Upper lobe of right lung (tissue), 1 donor: ENCODE measurements at places on chromosomes 6 and 20. TPM values are rescaled to one million over a fixed set of nuclear protein-coding genes. Genes with fewer than 3 reads are reported as not detected.
A peak's percentile ranks its signal among the peaks of the same experiment; 100 is the strongest.

DNA sequence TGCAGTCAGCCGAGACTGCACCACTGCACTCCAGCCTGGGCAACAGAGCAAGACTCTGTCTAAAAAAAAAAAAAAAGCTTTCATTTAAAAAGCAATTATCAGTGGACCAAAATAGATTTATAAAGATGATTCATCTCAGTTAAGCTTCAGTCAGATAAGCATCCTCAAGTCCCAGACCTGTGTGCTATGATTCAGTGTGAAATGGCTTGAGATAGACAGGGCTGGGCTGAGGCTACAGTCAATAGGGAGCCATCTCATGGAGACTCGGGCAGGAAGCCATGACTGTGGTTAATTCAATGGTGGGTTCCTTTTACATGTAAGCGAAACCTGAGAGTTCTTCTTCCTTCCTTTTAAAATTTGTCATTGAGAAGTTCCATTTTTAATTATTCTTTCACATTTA lies 276.0 kb downstream of the TFAP2A start:
- DNase-seq, result no peak

- peak; percentile 83 for DNase-seq
Observed at GRCh38 chr20:50312682-50313521, 122.3 kb downstream of the CEBPB start.

DNA sequence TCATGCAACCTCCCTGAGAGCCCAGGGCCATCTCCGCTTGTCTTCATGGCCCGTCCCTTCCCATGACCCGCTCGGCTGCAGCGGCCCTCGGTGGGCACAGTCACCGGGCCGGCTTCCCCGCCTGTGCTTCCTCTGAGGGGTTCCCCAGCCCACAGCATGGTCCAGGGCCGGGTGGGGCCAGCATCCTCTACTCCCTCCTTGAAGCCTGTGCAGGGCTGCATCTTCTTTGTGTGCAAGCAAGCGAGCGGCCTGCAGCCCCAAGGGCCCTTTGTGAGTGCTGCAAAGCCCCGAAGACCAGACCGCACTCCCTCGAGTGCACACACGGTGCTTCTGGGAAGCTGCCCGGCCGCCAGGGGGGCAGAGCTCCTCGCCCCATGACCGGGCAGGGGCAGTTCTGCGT lies 265.8 kb downstream of the TAF4 start:
- no peak for DNase-seq

GRCh38 chr6:39378175-39378959 lies 55.9 kb upstream of the KCNK16 start:
- DNase-seq, result no peak

DNA sequence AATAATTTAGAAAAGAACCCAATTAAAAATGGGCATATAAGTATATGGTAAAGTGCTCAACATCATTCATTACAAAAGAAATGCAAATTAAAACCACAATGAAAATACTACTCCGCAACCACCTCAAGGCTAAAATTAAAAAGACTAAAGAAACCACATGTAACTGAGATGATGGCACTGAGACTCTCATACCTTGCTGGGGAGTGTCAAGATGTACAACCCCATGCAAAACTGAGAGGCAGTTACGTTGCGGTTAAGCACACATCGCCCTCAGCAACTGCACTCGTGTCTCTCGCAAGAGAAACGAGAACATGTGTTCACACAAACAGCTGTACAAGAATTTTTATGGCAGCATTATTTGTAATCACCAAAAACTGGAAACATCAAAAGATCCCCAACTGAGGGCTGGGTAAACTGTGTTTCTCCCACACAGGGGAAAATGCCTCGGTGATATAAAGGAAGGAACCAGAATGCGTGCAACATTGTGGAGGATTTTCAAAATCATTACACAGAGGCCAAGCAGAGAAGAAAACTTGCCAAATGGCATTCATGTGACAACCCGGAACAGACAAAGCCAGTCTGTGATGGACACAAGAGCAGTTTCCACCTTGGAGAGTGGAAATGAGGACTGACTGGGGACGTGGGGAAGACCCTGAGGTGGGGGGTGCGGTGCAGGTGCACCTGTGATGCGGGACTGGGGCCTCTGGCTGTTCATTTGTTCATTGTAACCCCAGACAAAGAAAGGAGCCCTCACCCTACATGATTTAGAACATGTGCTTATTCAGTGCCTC lies 144.9 kb downstream of the WDR27 start:
- no peak for DNase-seq

DNA sequence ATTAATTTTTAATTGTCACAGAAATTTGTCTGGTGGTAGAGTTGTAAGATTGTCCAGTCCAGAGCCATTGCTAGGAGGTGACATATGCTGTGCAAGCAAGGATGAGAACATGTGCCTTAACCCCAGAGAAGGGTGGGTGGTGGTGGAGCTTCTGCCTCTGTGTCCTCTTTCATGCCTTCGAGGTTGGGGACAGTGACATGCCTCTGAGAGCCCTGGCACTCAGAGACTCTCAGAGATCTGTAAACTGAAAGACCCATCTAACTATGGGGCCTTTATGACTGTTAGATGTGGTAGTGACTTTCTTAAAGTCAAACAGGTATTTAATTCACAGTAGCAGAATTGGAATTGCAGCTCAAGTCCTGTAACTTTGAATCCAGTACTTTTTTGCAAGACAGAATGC lies 132.4 kb downstream of the JARID2 start:
- no peak for DNase-seq

DNA sequence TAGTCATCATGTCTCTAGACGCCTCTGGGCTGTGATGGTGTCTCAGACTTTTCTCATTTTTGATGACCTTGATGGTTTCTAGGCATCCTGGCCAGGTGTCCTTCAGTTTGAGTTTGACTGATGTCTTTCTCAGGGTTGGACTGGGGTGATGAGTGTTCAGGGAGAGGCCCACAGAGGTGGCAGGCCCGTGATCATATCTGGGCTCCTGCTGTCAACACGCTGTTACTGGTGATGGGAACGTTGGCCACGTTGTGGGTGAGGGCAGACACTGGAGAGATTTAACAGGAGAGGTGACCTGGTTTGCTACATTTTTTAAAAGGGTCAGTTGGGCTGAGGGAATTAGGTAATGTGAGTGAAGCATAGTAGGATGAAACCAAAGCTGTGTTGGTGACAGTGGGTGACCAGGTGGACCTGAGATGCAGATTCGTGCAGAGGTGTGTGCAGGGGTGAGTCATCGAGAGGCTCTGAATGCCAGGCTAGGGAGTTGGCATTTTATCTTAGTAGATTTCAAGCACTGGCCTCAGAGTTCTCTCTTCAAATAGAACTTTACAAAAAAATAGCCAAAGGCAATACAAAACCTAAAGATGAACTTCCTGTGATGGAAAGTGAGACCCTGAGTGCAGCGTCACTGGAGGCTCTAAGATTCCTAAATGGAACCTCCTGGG lies 174.1 kb downstream of the CDH26 start:
- DNase-seq, result no peak

GRCh38 chr6:7726416-7727085 lies 652 bp downstream of the BMP6 start:
- no peak for DNase-seq

GRCh38 chr6:150409576-150410066 lies 40.8 kb downstream of the IYD start:
- no peak for DNase-seq

PDRG1 gene
- total RNA-seq, result 8.0 TPM

GINS1 gene
- total RNA-seq, result 0.55 TPM

SPTLC3 gene
- total RNA-seq, result 35.3 TPM
